ENCODE measurements at places on chromosomes 7 and 10. TPM values are rescaled to one million over a fixed set of nuclear protein-coding genes. Genes with fewer than 3 reads are reported as not detected.

DNA sequence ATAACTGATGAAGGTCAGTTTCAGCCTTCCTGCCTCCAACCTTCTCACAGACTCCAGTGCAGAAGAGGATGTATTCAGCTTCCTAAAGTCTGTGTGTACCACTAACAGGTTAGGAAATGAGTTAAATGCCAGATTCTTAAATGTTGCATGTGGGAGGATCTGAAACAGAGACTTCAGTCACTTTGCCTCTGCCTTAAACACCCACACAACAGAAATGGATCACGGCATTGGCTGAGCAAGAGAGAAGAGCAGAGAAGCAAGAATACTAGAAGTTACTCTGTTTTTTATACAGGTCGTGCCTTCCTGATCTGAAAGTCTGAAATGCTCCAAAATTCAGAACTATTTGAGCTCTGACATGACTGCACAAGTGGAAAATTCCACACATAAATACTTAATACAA is 98.9 kb upstream of the ARHGAP21 start:
- DNase-seq = no peak

DNA sequence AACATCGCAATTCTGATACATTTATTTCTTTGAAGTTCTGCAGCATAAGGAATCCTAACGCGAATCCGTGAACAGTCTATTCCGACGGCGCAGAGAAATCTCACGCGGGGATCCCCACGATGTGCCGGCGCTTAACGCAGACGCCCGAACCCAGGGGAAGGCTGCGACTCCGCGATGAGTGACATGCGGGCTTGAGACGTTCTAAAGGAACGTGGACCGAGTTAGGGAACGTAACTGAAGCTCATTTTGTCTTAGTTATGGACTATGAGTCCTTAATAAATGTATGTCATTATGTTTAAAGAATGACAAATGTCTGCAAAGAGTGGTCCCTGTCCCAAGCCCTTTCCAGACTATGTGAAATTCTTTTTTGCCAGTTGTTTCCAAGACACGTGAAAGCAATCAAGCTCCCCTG is 995 bp upstream of the PARD3 start:
- no peak for DNase-seq

GRCh38 chr7:68247126-68247525 is 1250.5 kb downstream of the TYW1 start:
- DNase-seq = no peak

ADAM12 gene
- 19.4 TPM for total RNA-seq

DNA sequence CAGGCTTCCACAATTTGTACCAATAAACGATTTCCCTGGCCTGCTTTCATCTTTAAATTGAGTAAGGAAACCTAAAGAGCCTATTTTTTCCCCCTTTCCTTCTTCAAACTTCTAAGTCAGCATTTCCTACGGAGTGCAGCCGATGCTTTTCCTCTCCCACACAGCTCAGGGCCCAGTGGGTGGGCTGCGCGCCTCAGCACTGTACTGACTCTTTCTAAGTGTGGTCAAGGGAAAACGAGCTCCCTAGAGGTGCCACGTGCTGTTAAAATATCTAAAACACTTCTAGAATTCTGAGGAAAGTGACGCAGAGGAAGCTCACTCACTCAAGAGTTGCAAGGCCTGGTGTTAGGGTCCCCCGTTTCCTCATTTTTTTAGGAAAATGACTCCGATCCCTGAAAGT is 29.0 kb downstream of the STEAP1B start:
- no peak for DNase-seq

DNA sequence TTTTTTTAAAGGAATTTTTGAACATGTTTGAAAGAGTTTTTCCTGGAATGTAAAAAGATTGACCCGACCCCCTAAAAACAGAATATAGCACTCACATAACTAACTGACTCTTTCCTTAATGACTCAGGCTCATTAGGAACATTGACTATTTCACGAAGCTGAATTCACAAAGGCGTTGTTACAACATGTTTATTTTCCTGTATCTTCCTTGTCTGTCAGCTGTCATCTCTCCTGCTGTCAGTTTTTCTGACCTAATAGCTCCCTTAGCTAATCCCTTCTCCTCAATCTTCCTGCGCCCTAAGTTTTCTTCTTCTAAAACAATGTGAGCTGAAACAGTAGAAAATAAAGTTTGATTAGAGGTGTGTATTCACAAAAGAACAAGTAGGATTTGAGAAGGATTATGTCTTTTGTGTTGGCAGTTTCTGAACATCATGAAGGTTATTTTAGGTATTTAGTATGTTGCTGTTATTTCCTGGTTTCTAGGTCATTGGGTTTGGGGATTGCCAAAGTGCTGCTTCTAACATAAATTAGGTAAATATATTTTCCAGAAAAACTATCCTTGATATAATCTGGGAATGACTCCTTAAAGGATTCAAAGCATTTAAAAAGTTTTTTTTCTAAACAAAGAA is 4.6 kb upstream of the MDFIC start:
- DNase-seq = no peak

DNA sequence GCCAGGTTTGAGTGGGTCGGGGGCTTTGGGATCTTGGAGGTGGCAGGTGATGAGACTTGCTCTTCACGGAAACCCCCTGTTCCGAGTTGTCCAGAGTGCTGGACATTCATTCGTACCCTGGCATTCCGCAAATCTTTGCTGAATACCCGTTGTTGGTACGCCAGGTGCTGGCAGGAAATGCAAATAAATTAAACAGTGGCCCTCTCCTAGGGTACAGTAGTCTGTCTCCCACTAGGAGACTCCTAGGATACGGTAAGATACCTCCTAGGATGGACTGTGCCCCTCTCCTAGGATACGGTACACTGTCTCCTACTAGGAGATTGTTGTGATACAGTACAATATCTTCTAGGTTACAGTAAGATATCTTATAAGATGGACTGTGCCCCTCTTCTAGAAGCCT is 544 bp downstream of the SEC23IP start:
- peak; percentile 11 for DNase-seq

- no peak for DNase-seq
Measured at GRCh38 chr7:5652829-5653228, 128.6 kb downstream of the RNF216 start.

DNA sequence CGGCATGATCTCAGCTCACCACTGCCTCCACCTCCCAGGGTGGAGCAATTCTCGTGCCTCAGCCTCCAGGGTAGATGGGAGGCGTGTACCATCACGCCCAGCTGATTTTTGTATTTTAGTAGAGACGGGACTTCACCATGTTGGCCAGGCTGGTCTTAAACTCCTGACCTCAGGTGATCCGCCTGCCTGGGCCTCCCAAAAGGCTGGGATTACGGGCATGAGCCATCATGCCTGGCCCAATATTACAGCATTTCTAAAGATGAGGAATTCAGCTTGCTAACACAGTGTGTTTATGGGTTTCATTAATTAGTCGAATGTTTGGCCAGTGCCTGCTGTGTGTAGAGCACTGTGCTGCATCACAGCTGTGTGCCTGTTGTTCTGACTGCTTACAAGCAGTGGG is 3.7 kb downstream of the WDR37 start:
- no peak for DNase-seq

- no peak for DNase-seq
Measured at GRCh38 chr7:123096434-123096833, 100.9 kb upstream of the TAS2R16 start.

CHST3 gene
- 32.3 TPM for total RNA-seq

Data from renal cortical epithelial cell (primary cell).